T-cell (primary cell): ENCODE measurements at places on chromosomes 16 and 17. TPM values are rescaled to one million over a fixed set of nuclear protein-coding genes. Genes with fewer than 3 reads are reported as not detected.
A peak's percentile ranks its signal among the peaks of the same experiment; 100 is the strongest.

- H3K27ac ChIP-seq: no peak overlapping the region
- H3K27me3 ChIP-seq: no peaks in the 10 kb centered on the region
- H3K4me1 ChIP-seq: no peaks in the 10 kb centered on the region
- no peaks in the 10 kb centered on the region for H3K36me3 ChIP-seq
- H3K4me3 ChIP-seq: no peak overlapping the region
- DNase-seq: no peak
Observed at GRCh38 chr17:52738791-52739190, 580.3 kb upstream of the CA10 start.

DNA sequence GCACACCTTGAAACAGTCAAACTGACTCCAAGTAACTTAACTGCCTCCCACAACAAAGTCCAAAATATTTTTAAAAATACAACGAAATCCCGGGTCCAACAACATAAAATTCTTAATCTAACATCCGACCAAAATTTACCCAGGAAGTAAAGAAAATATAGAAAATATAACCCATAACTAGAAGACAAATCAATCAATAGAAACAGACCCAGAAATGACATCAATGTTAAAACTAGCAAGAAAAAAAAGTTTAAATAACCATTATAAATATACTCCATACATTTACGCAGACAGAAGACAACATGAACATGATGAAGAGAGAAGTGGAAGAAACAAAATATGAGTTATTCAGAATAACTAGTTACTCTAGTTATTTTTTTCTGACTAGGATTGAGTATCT, 3.7 kb downstream of the ZNF597 start:
- no peak for DNase-seq
- H3K4me1 ChIP-seq: peaks cover 3% of the 10 kb centered on the region
- H3K27me3 ChIP-seq: no peaks in the 10 kb centered on the region
- no peak overlapping the region for H3K4me3 ChIP-seq
- H3K27ac ChIP-seq: no peak overlapping the region

- H3K4me1 ChIP-seq: no peaks in the 10 kb centered on the region
- no peak overlapping the region for H3K27ac ChIP-seq
- no peak overlapping the region for H3K4me3 ChIP-seq
- H3K27me3 ChIP-seq: no peaks in the 10 kb centered on the region
Observed at GRCh38 chr17:31907342-31907962, 5.9 kb upstream of the UTP6 start.

- no peak overlapping the region for H3K4me3 ChIP-seq
- no peak overlapping the region for H3K27ac ChIP-seq
- no peak for DNase-seq
- no peaks in the 10 kb centered on the region for H3K27me3 ChIP-seq
- no peaks in the 10 kb centered on the region for H3K4me1 ChIP-seq
Observed at GRCh38 chr17:15319452-15320010, 21.9 kb downstream of the TEKT3 start.

DNA sequence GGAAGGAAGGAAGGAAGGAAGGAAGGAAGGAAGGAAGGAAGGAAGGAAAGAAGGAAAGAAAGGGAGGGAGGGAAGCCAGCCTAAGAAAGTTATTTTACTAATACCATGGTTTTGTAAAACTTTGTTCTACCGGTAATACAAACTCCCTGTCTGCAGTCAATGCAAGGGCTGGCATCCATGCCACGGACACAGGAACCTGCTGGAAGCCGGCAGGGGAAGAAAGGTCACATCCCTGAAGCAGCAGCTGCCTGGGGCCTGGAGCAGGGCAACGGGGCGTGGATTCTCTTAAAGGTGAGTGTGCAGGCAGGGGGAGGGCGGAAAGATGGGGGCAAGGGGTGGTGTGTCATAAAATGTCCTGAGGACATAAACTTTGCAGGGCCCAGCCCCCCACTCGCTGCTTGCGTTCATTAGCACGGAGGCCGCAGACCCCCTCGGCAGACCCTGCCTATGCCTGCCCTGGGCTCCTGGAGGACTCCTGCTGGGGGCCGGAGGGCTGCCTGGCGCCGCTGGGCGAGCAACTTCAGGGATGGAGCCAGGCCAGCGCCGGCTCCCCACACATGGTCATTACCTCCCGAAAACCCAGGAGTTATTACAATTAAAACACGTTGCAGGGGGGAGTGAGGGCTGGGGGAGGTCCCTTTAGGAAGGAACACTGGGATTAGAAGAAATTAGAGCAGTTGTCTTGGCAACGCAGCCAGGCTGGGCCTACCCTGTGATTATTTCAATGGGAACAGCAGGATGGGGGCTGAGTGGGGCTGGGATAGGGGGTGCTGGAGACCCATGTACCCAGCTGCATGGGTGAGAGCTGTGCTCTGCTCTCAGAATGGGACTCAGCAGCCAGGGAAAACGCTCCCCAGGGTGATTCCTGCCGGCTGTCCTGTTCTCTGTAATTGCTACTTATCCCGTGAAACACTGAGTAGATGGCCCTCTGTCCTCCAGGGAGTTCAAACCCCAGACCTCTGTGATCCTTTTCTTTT, 257.9 kb downstream of the SOX9 start:
- H3K27me3 ChIP-seq: peaks cover 2% of the 10 kb centered on the region
- H3K4me1 ChIP-seq: no peaks in the 10 kb centered on the region
- no peaks in the 10 kb centered on the region for H3K36me3 ChIP-seq

DNA sequence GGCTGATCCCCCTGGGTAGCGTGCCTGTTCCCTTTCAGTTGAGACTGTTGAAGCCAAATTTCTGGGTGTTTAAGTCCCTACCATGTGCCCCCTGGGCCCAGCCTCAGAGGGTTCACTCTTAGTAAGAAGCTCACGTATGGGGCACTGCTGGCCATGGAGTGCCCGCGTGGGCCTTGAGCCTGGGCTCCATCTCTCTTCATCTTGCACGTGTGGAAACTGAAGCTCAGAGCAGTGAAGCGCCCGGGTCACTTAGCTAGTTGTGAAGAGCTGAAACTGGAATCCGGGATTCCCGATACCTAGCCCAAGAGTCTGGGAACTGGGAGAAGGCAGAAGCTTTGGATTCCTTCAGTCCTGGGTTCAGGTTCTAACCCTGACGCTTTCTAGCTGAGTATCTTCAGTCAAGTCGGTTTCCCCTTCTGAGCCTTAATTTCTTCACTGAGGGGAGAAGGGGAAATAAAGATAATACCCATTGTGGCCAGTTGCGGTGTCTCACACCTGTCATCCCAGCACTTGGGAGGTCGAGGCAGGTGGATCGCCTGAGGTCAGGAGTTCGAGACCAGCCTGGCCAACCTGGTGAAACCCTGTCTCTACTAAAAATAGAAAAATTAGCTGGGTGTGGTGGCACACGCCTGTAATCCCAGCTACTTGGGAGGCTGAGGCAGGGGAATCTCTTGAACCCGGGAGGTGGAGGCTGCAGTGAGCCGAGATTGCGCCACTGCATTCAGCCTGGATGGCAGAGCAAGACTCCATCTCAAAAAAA, 103.9 kb downstream of the OR1D5 start:
- H3K27me3 ChIP-seq: peaks cover 3% of the 10 kb centered on the region
- H3K4me3 ChIP-seq: no peak overlapping the region
- H3K36me3 ChIP-seq: no peaks in the 10 kb centered on the region
- no peak for DNase-seq

DNA sequence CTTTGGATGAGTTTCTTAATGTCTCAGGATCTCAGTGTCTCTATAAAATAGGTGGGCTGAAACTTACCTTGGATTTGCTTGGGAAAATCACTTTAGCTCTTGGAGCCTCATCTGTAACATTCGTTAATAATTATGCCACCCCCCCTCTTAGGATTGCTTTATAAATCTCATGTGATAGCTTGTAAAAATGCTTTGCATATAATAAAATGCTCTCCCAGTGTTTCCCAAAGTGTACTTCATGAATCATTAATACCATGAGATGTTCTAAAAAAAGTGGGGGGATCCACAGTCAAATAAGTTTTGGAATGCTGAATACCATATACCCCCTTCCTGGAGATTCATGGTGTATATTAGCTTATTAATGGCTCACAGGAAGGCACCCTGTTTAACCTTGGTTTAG, 5.2 kb downstream of the KRT39 start:
- no peaks in the 10 kb centered on the region for H3K27me3 ChIP-seq
- DNase-seq: no peak
- no peaks in the 10 kb centered on the region for H3K4me1 ChIP-seq
- no peak overlapping the region for H3K4me3 ChIP-seq
- no peak overlapping the region for H3K27ac ChIP-seq
- no peaks in the 10 kb centered on the region for H3K36me3 ChIP-seq

DNA sequence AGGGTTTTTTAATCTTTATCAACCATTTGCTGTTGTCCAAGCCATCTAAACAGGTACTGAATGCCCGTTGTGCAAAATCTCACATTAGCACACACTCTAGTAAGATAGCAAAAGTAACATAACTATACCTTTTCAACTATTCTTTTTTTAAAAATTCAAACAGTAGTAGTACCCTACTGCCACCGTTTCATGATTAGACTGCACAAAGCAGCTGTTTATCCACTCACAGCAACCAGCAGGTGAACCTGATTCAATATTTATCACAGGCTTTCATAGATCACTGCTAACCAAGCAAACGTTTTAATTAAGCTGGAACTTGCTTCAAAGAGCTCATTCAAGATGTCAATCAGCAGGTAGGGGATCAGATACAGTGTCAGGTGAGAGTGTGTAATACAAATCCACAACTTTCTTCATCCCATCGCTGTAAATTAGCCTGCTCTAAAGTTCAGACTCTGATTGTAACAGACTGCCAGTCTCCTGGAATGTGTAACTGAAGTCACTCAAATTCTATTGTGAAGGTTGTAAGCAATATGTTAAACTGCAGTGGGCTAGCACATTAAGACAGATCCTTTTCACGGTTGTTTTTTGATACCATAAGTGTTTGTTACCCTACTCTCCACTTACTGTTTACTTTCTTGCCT, 47.3 kb downstream of the BRIP1 start:
- H3K4me3 ChIP-seq: no peak overlapping the region
- no peak overlapping the region for H3K27ac ChIP-seq
- DNase-seq: no peak
- H3K4me1 ChIP-seq: no peaks in the 10 kb centered on the region
- no peaks in the 10 kb centered on the region for H3K36me3 ChIP-seq

GRCh38 chr16:85908444-85908843, 9.5 kb downstream of the IRF8 start:
- H3K27me3 ChIP-seq: no peaks in the 10 kb centered on the region
- no peak for DNase-seq
- H3K36me3 ChIP-seq: peaks cover 2% of the 10 kb centered on the region
- H3K4me3 ChIP-seq: no peak overlapping the region

- no peak overlapping the region for H3K27ac ChIP-seq
- H3K36me3 ChIP-seq: no peaks in the 10 kb centered on the region
- no peaks in the 10 kb centered on the region for H3K27me3 ChIP-seq
- no peak overlapping the region for H3K4me3 ChIP-seq
- H3K4me1 ChIP-seq: no peaks in the 10 kb centered on the region
Observed at GRCh38 chr16:75742424-75743047, 16.2 kb upstream of the CPHXL start.

- H3K27ac ChIP-seq: no peak overlapping the region
- no peaks in the 10 kb centered on the region for H3K36me3 ChIP-seq
- no peak for DNase-seq
- H3K27me3 ChIP-seq: no peaks in the 10 kb centered on the region
- no peak overlapping the region for H3K4me3 ChIP-seq
- H3K4me1 ChIP-seq: no peaks in the 10 kb centered on the region
Observed at GRCh38 chr16:13070268-13070667, 168.9 kb downstream of the SHISA9 start.

- no peak overlapping the region for H3K27ac ChIP-seq
- peaks cover 59% of the 10 kb centered on the region for H3K27me3 ChIP-seq
- H3K36me3 ChIP-seq: no peaks in the 10 kb centered on the region
- no peaks in the 10 kb centered on the region for H3K4me1 ChIP-seq
- no peak for DNase-seq
- no peak overlapping the region for H3K4me3 ChIP-seq
Observed at GRCh38 chr17:50580646-50581045, 20.1 kb downstream of the CACNA1G start.

- H3K27ac ChIP-seq: no peak overlapping the region
- H3K4me3 ChIP-seq: no peak overlapping the region
- H3K36me3 ChIP-seq: no peaks in the 10 kb centered on the region
- no peaks in the 10 kb centered on the region for H3K27me3 ChIP-seq
Observed at GRCh38 chr17:79160980-79161636, 86.5 kb downstream of the ENGASE start.

DNA sequence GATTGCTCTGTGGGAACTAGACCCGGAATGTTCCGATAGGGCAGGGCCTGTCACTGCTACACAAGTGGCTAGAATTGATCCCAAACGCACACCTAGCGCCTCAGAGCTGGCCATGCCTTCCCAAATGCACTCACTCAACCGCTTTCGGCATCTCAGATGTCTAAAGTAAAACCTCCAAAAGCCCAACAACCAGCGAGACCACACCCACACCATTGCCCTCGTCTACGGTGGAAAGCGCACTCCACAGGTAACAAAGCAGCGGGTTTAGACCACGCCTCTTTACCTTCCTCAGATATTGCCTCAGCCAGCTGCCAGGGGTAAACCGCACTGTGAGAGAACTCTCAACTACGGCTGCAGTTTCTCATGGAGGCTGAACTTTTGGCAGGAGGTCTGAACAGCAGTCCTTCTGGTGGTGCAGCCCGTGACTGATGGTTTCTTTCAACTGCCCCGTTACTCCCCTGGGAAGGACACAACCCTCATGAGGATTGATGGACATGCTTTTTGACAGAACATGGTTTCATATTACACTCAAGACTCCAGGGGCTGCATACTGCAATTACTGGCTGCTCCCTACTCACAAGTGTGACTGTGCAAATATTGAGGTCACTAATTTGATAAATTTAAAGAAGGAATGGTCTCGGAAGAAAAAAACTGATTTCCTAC, 34.5 kb downstream of the USP7 start:
- H3K36me3 ChIP-seq: peaks cover 12% of the 10 kb centered on the region
- DNase-seq: no peak
- H3K27me3 ChIP-seq: no peaks in the 10 kb centered on the region
- H3K4me1 ChIP-seq: peaks cover 7% of the 10 kb centered on the region

- H3K4me1 ChIP-seq: no peaks in the 10 kb centered on the region
- no peaks in the 10 kb centered on the region for H3K36me3 ChIP-seq
- DNase-seq: no peak
- H3K4me3 ChIP-seq: no peak overlapping the region
Observed at GRCh38 chr17:16477255-16477654, 14.7 kb downstream of the LRRC75A start.

DNA sequence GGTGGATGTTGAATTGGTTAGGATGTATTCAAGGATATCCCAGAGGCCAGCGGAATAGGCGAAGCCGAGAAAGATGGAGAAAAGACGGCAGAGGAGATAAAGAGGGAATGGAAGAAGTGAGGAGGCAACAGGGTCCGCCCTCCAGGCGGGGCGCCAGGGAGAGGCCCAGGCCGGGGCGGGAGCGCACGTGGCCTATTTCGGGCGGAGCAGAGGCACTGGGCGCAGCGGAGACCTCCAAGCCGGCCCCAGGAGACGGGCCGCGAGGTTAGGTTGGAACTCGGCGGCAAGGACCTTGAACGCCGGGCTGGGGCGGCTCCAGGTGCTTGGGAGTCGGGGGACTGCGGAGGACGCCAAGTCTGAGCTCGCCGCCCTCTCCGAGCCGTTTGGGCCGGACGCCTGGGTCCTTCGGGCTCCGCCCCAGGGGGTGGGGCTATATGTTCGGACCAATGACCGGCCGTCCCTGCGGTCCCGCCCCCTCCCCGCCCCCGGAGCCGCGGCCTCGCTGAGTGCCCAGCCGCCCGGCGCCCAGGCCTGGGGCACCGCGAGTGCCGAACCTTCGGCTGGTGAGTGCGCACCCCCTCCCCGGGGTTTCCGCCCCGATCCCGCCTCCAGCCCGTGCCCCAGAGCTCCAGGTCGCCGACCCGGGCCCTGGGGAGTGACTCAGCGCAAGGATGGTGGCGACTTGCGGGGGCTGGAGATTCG, at the start of gene ZNF771:
ZNF771 (plus strand) TSS at position 505 of the 702 bp plus-strand sequence. CDS start 448 bp downstream, outside the sequence.
- peaks cover 2% of the 10 kb centered on the region for H3K36me3 ChIP-seq
- DNase-seq: peak; percentile 77
- peaks cover 31% of the 10 kb centered on the region for H3K4me1 ChIP-seq
- H3K27ac ChIP-seq: peak within 1 kb of the TSS; percentile 5
- H3K27me3 ChIP-seq: no peaks in the 10 kb centered on the region

Gene UBALD1
- total RNA-seq: 49.6 TPM

Gene E2F4
- total RNA-seq: 59.4 TPM

Gene KRTAP2-1
- not detected for total RNA-seq

Gene GAST
- total RNA-seq: not detected

Gene SERPINF2
- total RNA-seq: 1.4 TPM

Gene NPIPB6
- 3.2 TPM for total RNA-seq
